ENCODE measurements at places on chromosomes 2 and 18. TPM values are rescaled to one million over a fixed set of nuclear protein-coding genes. Genes with fewer than 3 reads are reported as not detected.
A peak's percentile ranks its signal among the peaks of the same experiment; 100 is the strongest.

- peak overlapping the region; percentile 16 for H3K4me3 ChIP-seq
- H3K27me3 ChIP-seq: no peaks in the 10 kb centered on the region
- no peak overlapping the region for H3K27ac ChIP-seq
- H3K36me3 ChIP-seq: no peaks in the 10 kb centered on the region
- H3K4me1 ChIP-seq: no peaks in the 10 kb centered on the region
Observed at GRCh38 chr2:128736046-128736688, 417.5 kb upstream of the HS6ST1 start.

MCFD2 gene
- 86.6 TPM for total RNA-seq

- H3K4me1 ChIP-seq: no peaks in the 10 kb centered on the region
- H3K36me3 ChIP-seq: no peaks in the 10 kb centered on the region
- no peak for DNase-seq
Observed at GRCh38 chr2:84700006-84700405, 180.9 kb downstream of the TRABD2A start.

CHMP1B gene
- 47.4 TPM for total RNA-seq

GRCh38 chr2:164069540-164069939 lies 333.7 kb upstream of the FIGN start:
- H3K36me3 ChIP-seq: no peaks in the 10 kb centered on the region
- H3K27me3 ChIP-seq: no peaks in the 10 kb centered on the region
- no peak overlapping the region for H3K4me3 ChIP-seq
- H3K4me1 ChIP-seq: no peaks in the 10 kb centered on the region
- DNase-seq: no peak
- no peak overlapping the region for H3K27ac ChIP-seq

GRCh38 chr2:2993172-2993692 lies 384.4 kb downstream of the EIPR1 start:
- no peak for DNase-seq
- H3K27ac ChIP-seq: no peak overlapping the region
- H3K4me3 ChIP-seq: no peak overlapping the region

DNA sequence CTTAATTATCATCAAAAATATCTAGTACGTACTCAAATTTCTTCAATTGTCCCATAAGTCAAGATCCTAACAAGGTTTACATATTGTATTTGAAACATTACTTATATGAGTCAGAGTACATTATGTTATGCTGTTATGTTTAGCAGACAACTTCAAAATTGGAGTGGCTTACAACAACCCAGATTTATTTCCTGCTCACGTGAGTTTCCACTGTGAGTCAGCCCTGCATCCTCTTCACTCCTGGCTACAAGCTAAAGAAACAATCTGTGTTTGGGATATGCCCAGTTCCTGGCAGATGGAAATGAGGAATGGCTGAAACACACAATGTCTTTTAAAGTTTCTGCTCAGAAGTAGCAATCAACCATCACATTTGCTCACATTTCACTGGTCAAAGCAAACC lies 31.5 kb upstream of the TANC1 start:
- H3K4me3 ChIP-seq: no peak overlapping the region
- H3K27ac ChIP-seq: no peak overlapping the region
- H3K36me3 ChIP-seq: no peaks in the 10 kb centered on the region
- DNase-seq: no peak
- H3K4me1 ChIP-seq: no peaks in the 10 kb centered on the region
- no peaks in the 10 kb centered on the region for H3K27me3 ChIP-seq

GRCh38 chr2:108560895-108561530 lies 26.7 kb downstream of the LIMS1 start:
- no peak overlapping the region for H3K27ac ChIP-seq
- H3K4me1 ChIP-seq: peaks cover 18% of the 10 kb centered on the region

DNA sequence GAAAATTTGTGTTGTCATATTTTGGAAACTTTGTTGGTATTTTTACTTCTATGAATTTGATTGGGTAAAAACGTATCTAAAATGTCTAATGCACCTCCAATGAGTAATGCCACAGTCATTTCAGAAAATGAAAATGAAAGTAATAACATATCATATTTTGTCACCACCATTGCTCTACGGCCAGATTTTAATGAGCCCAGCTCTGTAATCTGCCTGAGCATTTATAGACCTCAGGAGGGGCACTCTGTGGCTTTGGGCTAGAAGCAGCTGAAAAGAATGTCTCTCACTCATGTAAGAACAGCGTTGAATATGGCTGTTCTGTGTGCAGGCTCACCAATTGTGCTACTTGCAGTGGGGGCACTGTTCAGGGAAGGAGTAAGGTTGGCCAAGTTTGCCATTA lies 32.7 kb upstream of the ABCA12 start:
- no peaks in the 10 kb centered on the region for H3K36me3 ChIP-seq
- no peak overlapping the region for H3K4me3 ChIP-seq
- DNase-seq: no peak

DNA sequence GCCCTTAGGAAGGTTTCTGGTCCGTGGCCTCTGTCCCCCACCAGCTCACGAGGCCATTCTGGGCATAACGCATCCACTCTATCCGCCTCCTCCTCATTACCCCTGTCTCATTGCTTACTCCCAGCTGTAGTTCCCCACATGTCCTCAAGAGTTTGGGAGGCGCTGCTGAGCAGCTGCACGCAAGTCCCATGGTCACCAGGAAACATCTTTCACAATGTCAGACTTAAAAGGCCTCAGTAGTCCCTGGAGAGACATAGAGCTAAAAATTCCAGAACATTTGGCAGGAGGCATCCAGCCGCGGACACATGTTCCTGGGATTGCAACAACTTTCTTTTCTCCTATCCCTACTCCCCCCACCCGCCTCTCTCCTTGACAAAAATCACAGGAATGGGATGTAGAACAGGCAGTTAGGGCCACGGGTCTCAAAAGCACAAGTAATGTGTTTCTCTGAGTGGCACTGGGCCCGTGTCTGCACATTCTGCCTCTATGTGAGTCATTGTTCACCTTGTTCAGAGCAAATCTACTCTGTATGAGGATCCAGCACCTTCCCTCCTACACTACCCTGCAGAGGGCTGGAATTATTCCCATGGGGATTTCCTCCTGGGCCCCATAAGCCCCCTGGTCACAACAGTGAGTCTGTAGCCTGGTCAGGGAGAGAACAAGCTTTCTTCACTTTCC lies 8.1 kb downstream of the LBH start:
- DNase-seq: peak; percentile 79
- peak overlapping the region; percentile 52 for H3K27ac ChIP-seq
- peaks cover 21% of the 10 kb centered on the region for H3K4me1 ChIP-seq
- no peaks in the 10 kb centered on the region for H3K27me3 ChIP-seq
- peaks cover 3% of the 10 kb centered on the region for H3K36me3 ChIP-seq
- H3K4me3 ChIP-seq: no peak overlapping the region

GPC1 gene
- total RNA-seq: 124 TPM

CCBE1 gene
- 2.2 TPM for total RNA-seq

- no peak for DNase-seq
- H3K27ac ChIP-seq: no peak overlapping the region
- no peaks in the 10 kb centered on the region for H3K27me3 ChIP-seq
- H3K36me3 ChIP-seq: no peaks in the 10 kb centered on the region
- no peak overlapping the region for H3K4me3 ChIP-seq
- no peaks in the 10 kb centered on the region for H3K4me1 ChIP-seq
Observed at GRCh38 chr2:425947-426346, 138.1 kb upstream of the ALKAL2 start.

ANKRD30BL gene
- not detected for total RNA-seq

GRCh38 chr2:74025971-74026612 lies 41.4 kb downstream of the TET3 start:
- H3K36me3 ChIP-seq: no peaks in the 10 kb centered on the region
- no peaks in the 10 kb centered on the region for H3K27me3 ChIP-seq
- no peaks in the 10 kb centered on the region for H3K4me1 ChIP-seq
- no peak overlapping the region for H3K4me3 ChIP-seq

DNA sequence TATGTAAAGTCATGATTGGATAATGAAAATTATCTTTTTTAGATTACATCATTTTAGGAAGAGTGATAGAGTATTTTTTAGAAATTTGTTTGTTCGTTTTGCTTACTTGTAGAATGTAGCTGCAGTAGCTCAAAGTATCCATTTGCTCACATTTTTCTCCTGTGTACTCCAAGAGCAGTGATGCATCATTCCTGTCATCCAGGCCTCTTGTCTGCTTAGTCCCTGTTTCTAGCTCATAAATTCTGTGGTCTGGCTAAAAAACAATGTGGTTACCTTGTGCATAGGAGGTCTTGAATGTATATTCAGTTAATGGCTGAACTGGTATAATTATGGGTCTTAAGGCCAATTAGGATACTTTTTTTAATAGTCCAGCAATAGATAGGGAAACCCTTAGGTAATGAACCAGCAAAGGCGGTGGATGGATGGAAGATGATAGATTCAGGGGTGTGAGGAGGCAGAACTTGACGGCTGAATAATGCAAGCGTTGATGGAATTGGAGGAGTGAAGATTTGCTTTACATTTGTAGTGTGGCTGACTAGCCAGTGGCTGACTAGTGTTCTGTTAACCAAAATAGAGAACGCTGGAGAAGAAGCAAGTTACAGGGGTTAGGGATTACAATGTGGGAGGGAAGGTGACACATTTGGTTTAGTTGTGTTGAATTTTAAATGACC lies 145.0 kb downstream of the ZNF407 start:
- no peaks in the 10 kb centered on the region for H3K4me1 ChIP-seq
- H3K27ac ChIP-seq: no peak overlapping the region
- DNase-seq: peak; percentile 26
- no peaks in the 10 kb centered on the region for H3K36me3 ChIP-seq
- H3K27me3 ChIP-seq: no peaks in the 10 kb centered on the region
- H3K4me3 ChIP-seq: no peak overlapping the region

DNA sequence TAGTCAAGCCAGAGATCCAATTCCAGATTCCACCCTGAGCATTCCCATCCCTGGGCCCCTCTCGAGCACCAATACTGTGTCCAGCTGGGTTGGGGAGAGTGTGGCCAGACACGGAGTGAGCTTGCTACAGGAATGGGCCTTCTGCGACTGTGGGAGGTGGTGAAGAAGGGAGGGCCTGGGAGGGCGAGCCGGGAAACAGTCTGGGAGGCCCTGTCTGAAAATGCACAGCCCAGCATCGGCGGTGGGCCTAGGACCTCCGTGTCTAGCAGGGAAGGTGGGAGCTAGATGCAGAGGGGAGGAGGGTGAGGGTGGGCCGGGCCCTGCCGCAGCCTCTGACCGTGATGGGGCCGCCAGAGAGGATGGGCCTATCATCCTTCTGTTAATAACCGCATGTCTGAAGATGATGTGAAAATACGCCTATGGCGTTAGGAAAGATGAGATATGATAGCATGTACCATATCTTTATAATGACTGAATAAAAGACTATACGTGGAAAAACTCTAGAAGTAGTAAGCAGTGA lies 1.9 kb upstream of the OTOS start:
- H3K27me3 ChIP-seq: no peaks in the 10 kb centered on the region
- DNase-seq: peak; percentile 43
- no peaks in the 10 kb centered on the region for H3K36me3 ChIP-seq

KIAA2012 gene
- total RNA-seq: not detected

- no peak for DNase-seq
- H3K36me3 ChIP-seq: no peaks in the 10 kb centered on the region
- H3K4me1 ChIP-seq: no peaks in the 10 kb centered on the region
- no peak overlapping the region for H3K27ac ChIP-seq
Observed at GRCh38 chr18:61946449-61946848, 53.6 kb upstream of the RNF152 start.

DNA sequence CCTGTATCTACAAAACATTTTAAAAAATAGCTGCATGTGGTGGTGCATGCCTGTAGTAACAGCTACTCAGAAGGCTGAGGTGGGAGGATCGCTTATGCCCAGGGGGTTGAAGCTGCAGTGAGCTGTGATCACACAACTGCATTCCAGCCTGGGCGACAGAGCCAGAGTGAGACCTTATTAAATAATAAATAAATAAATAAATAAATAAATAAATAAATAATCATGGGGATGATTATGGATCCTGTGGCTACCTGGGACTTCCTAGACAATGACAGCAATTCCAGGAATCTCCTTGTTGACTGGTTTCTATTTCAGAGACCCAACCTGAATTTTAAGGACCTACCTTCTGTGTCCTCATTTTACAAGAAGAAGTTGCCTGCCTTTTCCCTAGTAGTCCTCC lies 91.5 kb downstream of the KCTD18 start:
- no peak overlapping the region for H3K4me3 ChIP-seq
- no peaks in the 10 kb centered on the region for H3K36me3 ChIP-seq
- H3K27ac ChIP-seq: no peak overlapping the region
- no peaks in the 10 kb centered on the region for H3K4me1 ChIP-seq
- no peak for DNase-seq
- no peaks in the 10 kb centered on the region for H3K27me3 ChIP-seq

- H3K36me3 ChIP-seq: no peaks in the 10 kb centered on the region
- H3K27ac ChIP-seq: no peak overlapping the region
- no peaks in the 10 kb centered on the region for H3K4me1 ChIP-seq
- no peaks in the 10 kb centered on the region for H3K27me3 ChIP-seq
- no peak for DNase-seq
Observed at GRCh38 chr18:35688757-35689156, 107.2 kb downstream of the GALNT1 start.

- H3K36me3 ChIP-seq: no peaks in the 10 kb centered on the region
- H3K4me1 ChIP-seq: peaks cover 10% of the 10 kb centered on the region
- no peak overlapping the region for H3K4me3 ChIP-seq
Observed at GRCh38 chr2:100780203-100781008, 39.5 kb upstream of the NPAS2 start.

SLC30A3 gene
- 0.31 TPM for total RNA-seq

GRCh38 chr2:85302121-85302520 lies 25.7 kb downstream of the TGOLN2 start:
- H3K4me3 ChIP-seq: no peak overlapping the region
- H3K27me3 ChIP-seq: no peaks in the 10 kb centered on the region
- no peaks in the 10 kb centered on the region for H3K36me3 ChIP-seq
- H3K27ac ChIP-seq: no peak overlapping the region
- DNase-seq: no peak

NEU4 gene
- total RNA-seq: 0.76 TPM

- no peak for DNase-seq
- H3K27ac ChIP-seq: no peak overlapping the region
- no peaks in the 10 kb centered on the region for H3K27me3 ChIP-seq
- peaks cover 2% of the 10 kb centered on the region for H3K4me1 ChIP-seq
- no peak overlapping the region for H3K4me3 ChIP-seq
- H3K36me3 ChIP-seq: no peaks in the 10 kb centered on the region
Observed at GRCh38 chr2:23543728-23544127, 158.7 kb downstream of the KLHL29 start.

GRCh38 chr2:11385847-11386246 lies 41.4 kb upstream of the ROCK2 start:
- H3K4me3 ChIP-seq: no peak overlapping the region
- peaks cover 21% of the 10 kb centered on the region for H3K4me1 ChIP-seq
- no peaks in the 10 kb centered on the region for H3K36me3 ChIP-seq

DNA sequence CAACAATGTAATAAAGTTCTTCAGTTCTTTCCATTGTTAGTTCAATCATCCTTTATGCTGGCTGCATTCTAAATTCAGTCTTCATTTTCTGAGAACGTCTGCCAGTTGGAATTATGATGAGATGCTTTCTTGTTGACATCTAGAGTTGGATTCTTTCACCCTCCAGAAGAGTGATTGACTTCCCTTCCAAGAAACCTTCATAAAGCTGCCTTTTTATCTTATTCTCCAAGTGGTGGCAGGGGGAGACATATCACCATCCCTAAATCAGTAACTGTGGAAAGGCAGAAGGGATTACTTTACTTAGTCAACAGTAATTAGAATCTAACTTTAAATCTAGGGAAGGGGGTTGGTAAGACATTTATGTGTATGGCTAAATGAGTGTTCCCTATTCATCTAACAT lies 86.8 kb upstream of the GULP1 start:
- H3K36me3 ChIP-seq: no peaks in the 10 kb centered on the region
- H3K27me3 ChIP-seq: no peaks in the 10 kb centered on the region
- no peak overlapping the region for H3K27ac ChIP-seq

GRCh38 chr2:200788121-200788718 lies 23.5 kb upstream of the BZW1 start:
- H3K36me3 ChIP-seq: no peaks in the 10 kb centered on the region
- H3K27ac ChIP-seq: no peak overlapping the region
- no peak overlapping the region for H3K4me3 ChIP-seq
- DNase-seq: no peak
- H3K4me1 ChIP-seq: no peaks in the 10 kb centered on the region
